Activated CD8-positive, alpha-beta T cell treated with anti-CD3 and anti-CD28 coated beads for 36 hours (primary cell): ENCODE measurements at places on chromosomes 3 and 15. TPM values are rescaled to one million over a fixed set of nuclear protein-coding genes. Genes with fewer than 3 reads are reported as not detected.

PRKAR2A gene
- 31.0 TPM for total RNA-seq

ANKUB1 gene
- not detected for total RNA-seq

MASP1 gene
- not detected for total RNA-seq

LOXL1 gene
- total RNA-seq: 2.8 TPM

TTLL13 gene
- total RNA-seq: 1.1 TPM

GALNT15 gene
- total RNA-seq: not detected

ACKR2 gene
- 1.2 TPM for total RNA-seq

ADGRG7 gene
- 24.7 TPM for total RNA-seq

- no peak for DNase-seq
Measured at GRCh38 chr3:173799060-173799816, 401.7 kb downstream of the NLGN1 start.

GRCh38 chr3:184635774-184636173 is 74.2 kb downstream of the EPHB3 start:
- DNase-seq: no peak

DNA sequence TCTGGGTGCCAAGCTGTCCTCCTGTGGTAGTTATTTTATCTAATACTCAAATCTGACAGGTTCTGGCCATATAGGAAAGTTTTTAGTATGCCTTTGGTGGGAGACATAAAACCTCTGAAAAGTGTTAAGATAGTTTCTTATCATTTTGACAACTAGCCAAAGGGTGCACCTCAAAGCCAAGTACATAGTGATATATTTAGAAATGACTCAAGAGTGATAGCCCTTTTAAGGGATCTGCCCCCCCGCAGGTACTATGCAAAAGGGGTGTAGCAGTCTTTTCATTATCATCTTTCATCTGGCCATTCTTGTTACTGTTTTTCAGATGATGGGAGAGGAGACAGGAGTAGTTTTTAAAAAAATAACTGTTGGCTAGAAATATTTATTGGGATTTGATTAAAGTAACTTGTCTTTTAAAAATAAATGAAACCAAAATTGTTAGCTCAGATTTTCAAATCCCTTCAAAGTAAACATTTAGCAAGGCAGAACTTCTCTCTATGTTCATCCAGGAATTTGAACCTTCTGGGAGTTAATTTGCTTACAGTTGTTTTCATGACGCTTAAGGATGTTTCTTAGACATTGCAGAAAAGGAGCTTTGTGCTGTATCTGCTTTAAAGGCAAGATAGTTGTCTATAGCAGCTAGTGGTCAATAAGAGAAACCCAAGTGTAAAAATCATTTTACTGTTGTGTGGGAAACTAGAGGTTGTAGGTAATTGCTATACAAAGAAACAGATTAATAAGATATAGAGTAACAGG is 5.1 kb downstream of the PHLDB2 start:
- no peak for DNase-seq

DNA sequence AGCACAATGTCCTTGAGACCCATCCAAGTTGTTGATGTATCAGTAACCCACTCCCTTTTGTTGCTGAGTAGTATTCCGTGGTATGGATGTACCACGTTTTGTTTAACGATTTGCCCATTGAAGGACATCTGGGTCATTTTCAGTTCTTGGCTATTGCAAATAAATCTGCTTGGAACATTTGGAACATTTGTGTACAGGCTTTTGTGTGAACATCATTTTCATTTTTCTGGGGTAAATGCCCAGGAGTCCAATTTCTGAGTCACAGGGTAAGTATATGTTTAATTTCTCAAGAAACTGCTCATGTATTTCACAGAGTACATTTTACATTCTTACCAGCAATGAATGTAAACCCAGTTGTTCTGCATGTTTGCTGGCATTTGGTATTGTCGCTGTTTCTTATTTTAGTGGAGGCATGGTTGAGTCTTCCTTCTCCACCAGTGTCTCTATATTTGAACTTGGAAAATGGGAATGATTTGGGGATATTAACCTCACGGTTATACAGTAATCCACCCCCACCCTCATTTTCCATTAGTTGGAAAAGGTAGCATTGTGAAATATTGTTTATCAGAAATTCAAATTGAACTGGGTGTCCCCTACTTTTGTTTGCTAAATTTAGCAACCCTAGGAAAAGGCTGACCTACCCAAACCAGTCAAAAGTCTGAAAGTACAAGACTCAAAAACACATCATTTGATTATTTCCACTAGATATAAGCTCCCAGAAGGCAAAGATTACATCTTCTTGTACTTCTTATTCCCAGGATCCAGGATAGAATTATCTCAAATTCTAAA is 30.8 kb downstream of the POMGNT2 start:
- no peak for DNase-seq

DNA sequence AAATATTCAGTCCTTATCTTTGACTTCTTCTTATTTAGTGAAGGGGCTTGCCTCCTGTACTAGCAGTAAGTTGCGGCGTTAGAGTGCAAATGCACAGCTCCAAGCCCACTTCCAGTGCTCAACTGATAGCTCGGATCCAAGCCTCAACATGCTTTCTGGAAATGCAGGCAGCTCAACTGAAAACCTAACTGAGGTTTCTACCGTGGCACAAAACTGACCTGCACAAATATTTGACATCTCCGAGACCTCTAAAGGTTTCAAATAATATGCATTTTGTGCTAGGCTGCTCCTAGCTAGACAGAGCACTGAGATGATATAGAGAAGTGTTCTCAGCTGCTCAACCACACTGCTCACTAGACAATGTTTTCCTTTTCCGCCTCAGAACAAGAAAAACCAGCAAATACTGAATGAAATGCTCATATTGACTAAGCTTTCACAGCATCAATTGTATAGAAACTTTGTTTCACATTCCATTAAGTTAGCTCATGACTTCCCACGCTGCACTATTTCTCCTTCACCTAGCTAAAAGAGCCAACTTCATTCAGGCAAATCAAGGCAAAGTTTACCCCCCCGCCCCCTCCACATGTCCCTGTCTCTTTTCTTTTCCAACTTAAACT is 822 bp downstream of the ZNF385D start:
- DNase-seq: no peak

- DNase-seq: no peak
Measured at GRCh38 chr3:16060945-16061344, 113.5 kb upstream of the GALNT15 start.

- DNase-seq: no peak
Measured at GRCh38 chr3:115401851-115402501, 221.3 kb upstream of the GAP43 start.

DNA sequence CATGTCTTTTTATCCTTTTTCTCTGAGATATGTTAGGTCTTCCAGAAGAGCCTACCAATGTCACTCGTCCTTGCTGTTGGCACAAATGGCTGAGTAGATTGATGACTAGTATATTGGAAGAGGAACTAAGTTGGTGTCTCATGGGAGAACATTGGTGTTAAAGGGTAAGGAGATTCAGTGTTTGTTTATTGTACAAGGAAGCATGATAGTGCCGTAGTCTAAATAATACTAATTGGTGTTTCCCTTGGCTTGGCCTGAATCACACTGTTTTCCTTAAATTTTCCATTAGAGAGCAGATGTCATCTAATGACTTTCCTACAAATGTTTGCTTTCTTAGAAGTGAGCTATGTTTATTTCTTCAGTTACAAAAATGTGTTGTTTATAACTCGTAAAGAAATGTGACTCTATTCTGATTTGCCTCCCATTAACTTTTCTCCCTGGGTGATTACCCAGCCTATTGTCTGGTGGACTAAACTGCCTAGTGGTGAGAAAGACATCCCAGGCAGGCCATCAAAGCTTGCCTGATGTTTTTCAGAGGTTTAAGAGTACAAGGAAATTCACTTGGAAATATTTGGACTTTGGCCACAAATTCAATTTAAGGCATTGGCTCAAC is 28.7 kb downstream of the ADAMTSL3 start:
- no peak for DNase-seq

DNA sequence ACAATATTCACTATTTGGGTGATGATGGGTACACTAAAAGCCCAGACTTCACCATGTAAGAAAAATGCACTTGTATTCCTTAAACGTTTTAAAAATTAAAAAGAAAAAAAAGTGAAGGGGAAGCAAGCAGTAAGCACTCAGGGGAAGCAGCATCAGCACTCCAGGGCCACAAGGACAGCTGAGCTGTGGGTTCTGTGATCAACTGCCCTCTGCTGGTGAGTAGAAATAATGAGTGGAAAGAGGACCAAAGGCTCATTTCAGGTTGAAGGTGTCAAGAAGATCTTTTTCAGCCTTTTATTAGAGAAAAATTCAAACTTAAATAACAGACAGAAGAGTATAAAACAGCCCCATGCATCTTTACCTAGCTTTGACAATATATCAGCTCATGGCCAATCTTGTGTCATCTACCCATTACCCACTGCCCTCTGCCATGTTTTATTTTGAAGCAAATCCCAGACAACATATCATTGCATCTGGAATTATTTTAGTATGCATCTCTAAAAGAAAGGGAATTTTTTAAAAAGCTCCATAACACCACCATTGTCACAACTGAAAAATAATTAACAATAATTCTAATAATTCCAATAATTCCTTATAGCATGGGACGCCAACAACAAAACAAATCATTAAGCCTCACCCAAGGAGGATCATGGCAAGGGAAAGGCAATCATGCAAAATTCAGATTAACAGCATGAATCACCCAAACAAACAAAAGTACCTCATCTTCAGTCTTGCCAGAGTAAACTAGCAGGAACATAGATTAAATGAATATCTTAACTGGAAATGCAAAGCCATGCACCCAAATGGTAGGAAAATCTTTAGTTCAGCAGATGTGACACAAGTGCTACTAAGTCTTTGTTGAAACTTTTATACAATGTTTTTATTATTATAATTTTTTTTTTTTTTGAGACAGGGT is 42.5 kb downstream of the TAMM41 start:
- DNase-seq: peak; percentile 53

GRCh38 chr3:35894735-35895134 is 255.4 kb downstream of the ARPP21 start:
- DNase-seq: no peak

- no peak for DNase-seq
Measured at GRCh38 chr15:39594446-39595337, 13.8 kb downstream of the THBS1 start.

GRCh38 chr3:186241910-186242821 is 119.9 kb downstream of the DGKG start:
- DNase-seq: peak; percentile 87

DNA sequence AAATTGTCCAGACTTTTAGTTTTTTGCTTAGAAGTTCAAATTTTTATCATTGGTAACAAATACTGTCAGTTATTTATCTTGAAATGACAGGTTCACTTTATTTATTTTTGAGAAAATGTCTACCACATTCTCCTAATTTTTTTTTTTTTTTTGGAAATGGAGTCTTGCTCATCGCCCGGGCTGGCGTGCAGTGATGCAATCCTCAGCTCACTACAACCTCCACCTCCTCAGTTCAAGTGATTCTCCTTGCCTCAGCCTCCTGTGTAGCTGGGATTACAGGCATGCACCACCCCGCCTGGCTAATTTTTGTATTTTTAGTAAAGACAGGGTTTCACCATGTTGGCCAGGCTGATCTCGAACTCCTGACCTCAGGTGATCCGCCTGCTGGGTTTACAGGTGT is 16.1 kb upstream of the EBLN2 start:
- no peak for DNase-seq

DNA sequence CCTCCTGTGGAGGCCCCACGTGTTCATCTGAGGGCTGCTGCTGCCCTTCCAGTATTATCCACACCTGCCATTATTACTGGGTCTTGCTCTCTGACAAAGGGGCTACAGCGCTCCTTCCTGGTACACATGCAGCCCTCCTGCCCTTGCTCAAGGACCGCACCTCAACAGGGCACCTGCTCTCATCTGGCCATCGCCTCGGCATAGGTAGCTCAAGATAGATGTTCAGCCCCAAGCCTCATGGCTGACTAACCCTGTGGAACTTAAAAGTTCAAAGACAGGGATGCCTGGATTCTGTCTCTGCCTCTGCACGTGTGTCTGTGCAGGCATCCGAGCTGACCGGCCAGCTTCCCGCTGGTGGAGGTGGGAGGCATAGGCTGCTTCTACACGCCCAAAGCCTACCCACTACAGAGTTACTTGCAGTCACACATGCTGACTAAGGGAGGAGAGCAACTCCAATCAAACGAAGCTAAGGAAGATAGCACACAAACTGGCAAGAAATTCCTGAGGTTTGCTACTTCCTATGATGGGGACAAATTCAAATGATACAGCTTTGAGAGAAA is 152.5 kb upstream of the ATP10A start:
- DNase-seq: no peak

DNA sequence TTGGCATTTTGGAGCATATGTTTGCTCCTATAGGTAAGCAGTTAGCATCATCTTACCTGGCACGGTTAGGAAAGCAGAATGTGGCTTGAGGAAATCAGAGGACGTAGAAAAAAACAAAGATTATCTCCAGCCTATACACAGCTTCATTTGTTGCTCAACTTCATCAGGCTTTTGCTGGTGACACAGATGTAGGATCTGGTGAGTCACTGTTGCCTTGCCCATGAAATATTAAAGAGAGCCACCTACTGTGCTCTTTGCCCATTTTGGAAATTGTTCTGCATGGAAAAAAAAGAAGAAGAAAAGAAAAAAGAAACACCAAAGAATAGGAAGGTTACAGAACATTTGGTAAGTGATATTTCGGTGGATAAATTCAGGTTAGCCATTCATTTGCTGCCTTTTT is 3.8 kb downstream of the IL1RAP start:
- DNase-seq: no peak

GRCh38 chr3:107855710-107856109 is 235.1 kb downstream of the CD47 start:
- no peak for DNase-seq

- DNase-seq: no peak
Measured at GRCh38 chr15:63601704-63602185, 4.6 kb downstream of the FBXL22 start.
